ENCODE measurements at places on chromosomes 5 and 9.

- DNase-seq: no peak
These were observed 69.3 kb downstream of the ANKRD31 start for GRCh38 chr5:75167345-75167744.

DNA sequence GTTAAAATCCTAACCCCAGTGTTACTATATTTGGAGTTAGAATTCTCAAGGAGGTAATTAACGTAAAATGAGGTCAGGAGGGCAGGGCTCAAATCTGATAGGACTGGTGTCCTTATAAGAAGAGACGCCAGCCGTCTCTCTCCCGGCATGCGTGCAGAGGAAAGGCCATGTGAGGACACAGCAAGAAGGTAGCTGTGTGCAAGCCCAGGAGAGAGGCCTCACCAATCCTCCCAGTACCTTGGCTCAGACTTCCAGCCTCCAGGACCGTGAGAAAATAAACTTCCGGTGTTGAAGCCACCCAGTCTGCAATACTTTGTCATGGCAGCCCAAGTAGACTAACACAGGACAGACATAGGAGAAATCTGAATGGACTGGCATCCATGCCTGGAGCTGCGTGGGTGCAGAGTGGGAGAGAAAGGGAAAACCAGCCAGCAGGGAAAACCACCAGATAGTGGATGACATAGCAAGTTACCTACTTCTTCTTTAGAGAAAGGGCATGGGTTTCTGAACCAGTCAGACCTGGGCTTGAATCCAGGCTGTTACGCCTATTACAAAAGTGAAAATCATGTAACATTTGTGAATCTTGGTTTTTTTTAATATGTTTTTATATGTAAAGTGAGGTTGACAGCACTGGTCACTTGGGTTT is 89.2 kb downstream of the FSTL4 start:
- DNase-seq: no peak

DNA sequence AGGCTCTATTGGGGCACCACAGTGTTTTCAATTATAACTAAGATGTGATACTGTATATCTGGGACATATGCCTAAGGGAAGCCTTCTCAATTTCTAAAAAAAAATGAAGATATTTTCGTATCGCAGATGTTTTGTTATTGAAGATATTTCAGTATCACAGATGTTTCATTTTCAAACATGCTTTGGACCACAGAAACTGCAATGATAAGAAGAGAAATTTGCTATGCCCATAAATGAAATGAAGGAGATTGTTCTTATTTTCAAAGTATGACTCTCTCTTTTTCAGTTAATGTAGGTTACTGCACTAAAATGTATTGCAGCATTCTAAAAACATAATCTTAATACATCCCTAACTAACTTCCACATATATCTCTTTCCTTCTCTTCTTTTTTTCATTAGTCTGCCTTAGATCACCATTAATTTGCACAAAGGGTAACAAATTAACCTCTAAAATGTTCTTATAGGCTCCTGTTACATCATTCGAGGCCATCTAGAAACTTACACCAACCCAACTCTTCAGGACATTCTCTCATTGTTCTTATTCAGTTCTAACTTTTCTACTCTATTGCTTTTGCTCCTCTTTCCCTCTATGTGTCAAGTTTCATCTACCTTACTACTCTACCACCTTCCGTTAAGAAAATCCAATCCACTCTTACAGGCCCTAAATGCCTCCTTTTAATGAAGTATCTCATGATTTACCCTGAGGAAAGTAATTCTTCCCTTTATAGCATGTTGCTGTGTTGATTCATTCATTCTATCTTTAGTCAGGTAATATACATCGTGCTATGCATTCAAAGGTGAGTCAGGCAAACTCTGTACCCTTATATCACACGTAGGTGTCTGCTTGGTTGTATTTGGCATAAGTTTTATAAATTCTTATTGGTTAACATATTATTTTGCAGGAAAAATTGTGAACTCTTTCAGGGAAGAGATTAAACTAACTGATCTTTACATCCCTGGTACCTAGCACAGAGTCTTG is 70.5 kb downstream of the ST8SIA4 start:
- no peak for DNase-seq

- DNase-seq: no peak
These were observed 2.0 kb downstream of the MYO10 start for GRCh38 chr5:16934123-16934522.

DNA sequence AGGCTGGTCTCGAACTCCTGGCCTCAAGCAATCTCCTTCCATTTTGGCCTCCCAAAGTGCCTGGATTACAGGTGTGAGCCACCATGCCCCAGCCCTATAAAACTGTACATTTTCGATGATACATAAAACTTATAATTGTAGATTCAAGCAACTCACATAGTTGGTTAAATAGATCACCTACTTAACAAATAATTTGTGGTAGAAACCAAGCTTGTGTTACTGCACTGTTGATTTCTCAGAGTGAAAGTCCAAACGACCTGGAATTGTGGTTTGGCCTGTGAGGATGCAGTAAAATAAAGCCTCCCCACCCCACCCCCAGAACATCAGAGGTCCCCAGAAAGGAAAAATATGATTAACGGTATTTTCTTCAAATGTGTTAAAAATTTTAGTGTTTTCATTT is 92.7 kb downstream of the TRIO start:
- no peak for DNase-seq

GRCh38 chr5:9497347-9497746 is 48.5 kb downstream of the SEMA5A start:
- DNase-seq: no peak

- DNase-seq: no peak
These were observed 54.5 kb downstream of the AK8 start for GRCh38 chr9:132823370-132824145.

DNA sequence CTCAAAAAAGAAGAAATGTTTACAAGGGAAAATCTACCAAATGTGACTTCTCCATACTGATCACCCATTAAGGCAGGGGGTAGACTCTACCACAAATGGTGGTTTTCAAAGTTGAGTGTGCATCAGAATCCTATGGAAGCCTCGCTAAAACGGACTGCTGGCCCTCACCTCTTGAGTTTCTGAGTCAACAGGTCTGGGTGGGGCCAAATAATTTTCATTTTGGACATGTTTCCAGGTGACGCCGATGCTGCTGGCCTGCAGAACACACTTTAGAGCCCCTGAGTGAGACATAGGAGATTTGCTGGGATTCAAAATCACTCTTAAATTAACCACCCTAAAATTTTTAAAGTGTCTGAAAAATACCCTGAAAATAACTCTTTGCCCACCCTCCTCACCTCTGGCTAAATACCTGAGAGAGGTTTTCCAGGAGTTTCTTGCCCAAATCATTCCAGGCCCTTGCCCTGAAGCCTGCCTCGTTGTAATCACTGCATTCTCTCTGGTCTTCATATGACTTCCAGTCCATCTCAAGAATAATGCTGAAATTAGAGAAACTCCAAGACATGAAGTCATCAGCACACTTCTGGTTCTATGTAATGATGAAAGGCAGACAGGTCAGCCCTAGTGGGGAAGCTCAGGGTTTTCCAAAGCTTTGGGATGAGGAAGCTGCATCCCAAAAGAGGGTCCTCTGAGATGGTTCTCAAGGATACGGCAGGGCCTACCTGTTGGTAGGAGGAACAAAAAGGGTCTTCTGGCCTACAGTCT is 18.2 kb downstream of the C9orf152 start:
- no peak for DNase-seq

DNA sequence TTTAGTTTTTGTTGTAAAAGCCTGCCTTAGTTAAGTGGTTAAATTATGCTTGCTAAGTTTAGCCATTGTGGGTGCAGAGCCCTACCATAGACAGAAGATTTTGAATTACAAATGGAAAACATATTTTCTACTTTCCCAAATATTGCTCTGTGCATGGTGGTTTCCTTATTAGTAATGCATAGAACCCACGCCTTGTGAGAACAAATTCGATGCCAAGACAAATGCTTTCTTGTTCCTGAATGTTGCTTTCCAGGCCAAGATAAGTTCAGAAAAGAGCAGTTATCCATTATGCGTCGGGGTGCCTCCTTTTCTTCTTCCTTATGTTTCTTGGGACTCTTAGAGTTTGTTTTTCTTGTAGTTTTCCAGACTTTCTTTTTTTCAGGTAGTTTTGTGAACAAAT is 31.0 kb upstream of the GARNL3 start:
- no peak for DNase-seq

- no peak for DNase-seq
These were observed 688.2 kb downstream of the CETN3 start for GRCh38 chr5:89721353-89721752.

DNA sequence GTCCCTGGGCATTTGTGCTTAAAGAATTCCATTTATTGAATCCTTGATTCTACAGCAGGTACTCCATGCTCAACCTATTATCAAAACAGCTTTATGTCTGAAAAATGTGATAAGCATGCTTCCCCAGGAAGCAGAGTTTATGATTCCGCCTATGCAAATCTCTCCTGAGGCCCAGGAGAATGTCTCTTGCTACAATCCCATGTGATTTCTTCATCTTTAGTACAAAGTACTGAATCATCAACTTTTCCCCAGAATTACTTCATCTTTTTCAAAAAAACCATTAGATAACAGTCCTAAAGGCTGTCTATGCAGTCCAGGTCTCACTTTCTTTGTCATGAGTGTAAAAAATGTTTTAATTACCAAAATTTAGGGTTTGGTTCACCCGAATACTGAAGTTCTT is 130.2 kb upstream of the ADAMTSL1 start:
- no peak for DNase-seq

DNA sequence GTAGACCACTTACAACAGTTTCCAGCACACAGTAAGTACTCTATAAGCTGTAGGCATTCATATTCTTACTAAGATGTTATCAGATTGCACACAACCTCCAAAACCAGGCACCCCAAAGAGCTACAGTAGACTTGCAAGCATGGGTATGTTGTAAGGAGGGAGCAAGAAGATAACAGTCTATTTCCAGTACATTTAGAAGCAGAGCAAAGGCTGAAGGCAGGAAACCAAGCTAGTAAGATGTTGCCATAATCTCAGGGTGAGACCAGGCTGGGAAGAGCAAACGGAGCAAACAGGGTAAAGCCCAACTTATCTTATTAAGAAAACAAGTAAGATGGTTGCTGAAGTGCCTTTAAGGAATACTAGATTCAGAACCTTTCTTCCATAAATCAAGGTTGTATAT is 161.1 kb downstream of the GLIS3 start:
- no peak for DNase-seq

GRCh38 chr5:58138791-58139190 is 321.1 kb downstream of the PLK2 start:
- no peak for DNase-seq

GRCh38 chr5:130227699-130228098 is 323.4 kb downstream of the CHSY3 start:
- DNase-seq: no peak

DNA sequence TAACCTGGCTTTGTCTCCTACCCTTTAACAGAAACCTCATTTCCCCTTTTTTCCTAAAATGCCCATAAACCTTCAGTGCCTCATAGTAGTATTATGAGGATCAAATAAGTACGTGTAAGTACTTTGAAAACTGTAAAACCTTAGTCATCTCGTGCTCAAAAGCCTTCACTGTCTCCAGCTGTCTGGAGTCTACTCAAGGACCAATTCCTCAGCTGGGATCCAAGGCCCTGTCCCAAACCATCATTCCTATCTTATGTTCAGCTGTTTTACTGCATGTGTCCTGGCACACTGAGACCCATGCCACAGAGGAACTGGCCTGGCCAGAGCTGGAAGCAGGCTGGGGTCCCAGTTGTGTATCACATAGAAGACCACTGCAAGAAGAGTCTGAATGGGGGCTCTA is 15.9 kb downstream of the ADAMTSL1 start:
- no peak for DNase-seq

GRCh38 chr9:88580961-88581360 is 46.0 kb downstream of the NXNL2 start:
- DNase-seq: no peak

DNA sequence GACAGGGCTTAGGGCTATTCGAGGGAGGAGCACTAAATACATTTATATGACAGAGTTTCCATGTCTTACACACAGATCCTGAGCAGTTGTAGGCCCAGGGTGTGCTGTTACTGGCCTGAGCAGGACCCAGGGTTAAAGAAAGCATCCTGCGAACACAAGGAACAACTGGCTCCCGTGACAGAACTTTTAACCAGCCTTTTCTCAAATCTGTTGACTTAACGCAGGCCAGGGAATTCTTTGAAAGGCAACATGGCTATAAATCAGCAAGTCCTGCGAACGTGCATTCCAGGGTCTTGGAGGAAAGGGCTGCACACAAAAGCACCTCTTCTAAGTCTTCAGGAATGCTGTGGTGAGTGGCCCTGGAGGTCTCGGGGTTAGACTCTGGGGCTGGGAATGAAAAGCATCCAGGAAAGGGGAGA is 45.2 kb upstream of the ANKRD55 start:
- DNase-seq: no peak

- DNase-seq: no peak
These were observed 1.4 kb downstream of the GPX3 start for GRCh38 chr5:151021746-151022145.

DNA sequence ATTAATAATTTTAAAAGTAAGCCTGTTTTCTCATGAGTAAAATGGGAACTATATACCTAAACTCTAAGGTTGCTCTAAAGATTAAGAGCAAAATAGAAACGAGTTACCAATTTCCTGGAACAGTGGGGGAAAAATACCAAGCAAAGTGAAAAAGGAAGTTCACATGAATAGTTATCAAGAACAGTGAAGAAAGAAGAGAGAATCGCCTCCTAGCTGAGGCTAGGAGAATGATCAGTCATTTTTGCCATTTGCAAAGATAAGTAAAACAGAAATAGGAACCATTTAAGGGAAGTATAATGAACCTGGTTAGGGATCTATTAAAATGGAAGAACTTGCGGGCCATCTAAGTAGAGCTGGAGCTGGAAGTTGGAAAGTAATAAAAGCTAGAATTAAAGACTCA is 50.7 kb downstream of the P4HA2 start:
- no peak for DNase-seq

DNA sequence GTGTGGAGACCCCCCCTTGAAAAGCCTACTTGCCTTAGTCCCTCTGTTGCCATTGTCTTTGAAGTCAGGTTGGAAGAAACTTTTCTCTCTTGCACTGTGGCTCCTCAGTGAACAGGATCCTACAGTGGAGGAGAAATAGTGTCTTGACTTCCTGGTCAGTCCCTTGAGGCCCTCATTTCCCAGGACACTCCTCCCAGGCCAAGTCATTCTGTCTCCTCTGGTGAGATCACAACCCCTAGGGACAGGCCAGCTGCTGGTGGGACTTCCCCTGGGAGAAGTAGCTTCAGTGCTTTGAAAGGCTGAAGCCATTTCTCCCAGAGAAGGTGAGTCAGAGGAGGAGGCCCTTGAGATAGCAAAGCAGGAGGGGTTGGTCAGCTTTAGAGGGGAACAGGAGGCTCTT is 10.1 kb upstream of the GRIA1 start:
- no peak for DNase-seq

DNA sequence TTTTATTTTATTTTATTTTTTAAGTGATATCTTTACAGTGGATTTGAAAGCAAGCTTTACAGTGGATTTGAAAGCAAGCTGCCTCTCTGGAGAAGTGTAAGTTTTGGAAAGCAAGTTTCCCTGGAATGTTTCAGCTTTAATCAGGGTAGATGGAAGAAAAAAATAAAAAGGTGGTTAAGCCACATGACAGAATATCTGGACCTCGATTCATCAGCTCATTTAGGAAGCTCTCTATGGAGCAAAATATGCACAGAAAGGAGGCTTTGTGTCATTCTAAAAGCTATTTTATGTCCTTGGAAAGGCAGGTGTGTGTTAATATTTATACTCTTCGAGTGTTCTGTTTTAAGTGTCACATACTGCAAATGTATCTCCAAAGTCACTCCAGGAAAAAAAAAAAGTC is 409.2 kb upstream of the KLF4 start:
- no peak for DNase-seq

Data from cortex of kidney (tissue), 1 donor.